Omental fat pad (tissue), 4 donors: ENCODE measurements at places on chromosomes 16 and 17.

GRCh38 chr17:34758316-34758715, 178.9 kb downstream of the TMEM132E start:
- DNase-seq = no peak

GRCh38 chr17:45043813-45044540, 7.5 kb downstream of the DCAKD start:
- no peak for DNase-seq

GRCh38 chr17:55416000-55416399, 5.6 kb downstream of the MMD start:
- DNase-seq = no peak

DNA sequence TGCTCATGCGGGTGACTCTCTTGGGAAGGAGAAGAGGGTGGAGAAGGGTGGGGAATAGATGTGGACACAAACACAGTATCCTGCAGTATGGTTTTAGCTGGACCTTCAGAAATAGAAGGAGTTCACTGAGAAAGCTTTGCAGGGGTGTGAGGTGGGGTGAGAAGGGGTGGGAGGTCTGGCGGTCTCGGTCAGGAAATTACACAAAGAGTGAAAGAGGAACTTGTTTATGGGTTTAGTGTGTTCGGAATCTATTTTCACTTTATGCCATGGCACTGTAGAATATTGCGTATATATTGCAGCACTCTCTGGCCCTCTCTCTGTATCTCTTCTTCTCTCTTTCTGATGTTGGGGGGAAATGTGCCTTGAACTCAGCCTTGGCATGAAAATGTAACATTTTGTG, 148.2 kb upstream of the GOT2 start:
- DNase-seq = no peak

DNA sequence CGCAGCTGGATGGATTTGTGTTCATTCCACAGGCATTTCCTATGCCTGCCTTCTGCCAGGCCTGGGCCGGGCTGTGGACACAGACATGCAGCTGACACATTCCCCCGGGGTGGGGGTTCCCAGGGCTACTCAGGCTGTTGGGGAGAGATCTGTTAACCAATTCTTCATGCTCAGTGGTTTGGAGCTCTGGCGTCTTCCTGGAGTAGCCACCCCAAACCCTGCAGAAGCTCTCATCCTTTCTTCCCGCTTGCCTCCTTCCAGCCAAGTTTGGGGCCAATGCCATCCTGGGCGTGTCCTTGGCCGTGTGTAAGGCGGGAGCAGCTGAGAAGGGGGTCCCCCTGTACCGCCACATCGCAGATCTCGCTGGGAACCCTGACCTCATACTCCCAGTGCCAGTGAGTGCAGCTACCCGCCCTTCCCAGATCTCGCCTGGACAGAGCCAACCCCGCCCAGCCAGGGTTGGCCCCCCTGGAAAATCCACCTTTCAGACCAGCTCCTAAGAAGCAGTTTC, 2.6 kb downstream of the ENO3 start:
- no peak for DNase-seq

DNA sequence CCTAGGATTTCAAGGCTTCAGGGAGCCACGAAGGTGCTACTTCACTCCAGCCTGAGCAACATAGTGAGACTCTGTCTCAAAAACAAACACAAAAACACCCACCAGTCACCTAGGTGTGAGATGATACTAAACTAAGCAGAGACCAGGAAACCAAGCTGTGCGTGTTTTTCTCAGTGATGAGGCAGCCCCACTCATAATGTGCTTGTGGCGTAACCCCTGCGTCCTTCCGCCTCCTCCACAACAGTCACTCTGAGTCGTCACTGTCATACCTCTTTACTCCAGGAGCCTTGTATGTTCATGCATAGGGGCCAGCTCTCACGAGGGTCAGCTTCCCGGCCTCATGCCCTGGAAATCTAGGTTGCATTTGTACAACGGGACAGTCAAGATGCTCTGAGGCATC, 31.1 kb upstream of the SLC47A1 start:
- no peak for DNase-seq
